ENCODE measurements at places on chromosomes 3 and 15.

- peak; percentile 4 for DNase-seq
Observed at GRCh38 chr3:30319713-30320112, 286.7 kb upstream of the TGFBR2 start.

- no peak for DNase-seq
Observed at GRCh38 chr3:142353571-142353970, 94.3 kb downstream of the XRN1 start.

DNA sequence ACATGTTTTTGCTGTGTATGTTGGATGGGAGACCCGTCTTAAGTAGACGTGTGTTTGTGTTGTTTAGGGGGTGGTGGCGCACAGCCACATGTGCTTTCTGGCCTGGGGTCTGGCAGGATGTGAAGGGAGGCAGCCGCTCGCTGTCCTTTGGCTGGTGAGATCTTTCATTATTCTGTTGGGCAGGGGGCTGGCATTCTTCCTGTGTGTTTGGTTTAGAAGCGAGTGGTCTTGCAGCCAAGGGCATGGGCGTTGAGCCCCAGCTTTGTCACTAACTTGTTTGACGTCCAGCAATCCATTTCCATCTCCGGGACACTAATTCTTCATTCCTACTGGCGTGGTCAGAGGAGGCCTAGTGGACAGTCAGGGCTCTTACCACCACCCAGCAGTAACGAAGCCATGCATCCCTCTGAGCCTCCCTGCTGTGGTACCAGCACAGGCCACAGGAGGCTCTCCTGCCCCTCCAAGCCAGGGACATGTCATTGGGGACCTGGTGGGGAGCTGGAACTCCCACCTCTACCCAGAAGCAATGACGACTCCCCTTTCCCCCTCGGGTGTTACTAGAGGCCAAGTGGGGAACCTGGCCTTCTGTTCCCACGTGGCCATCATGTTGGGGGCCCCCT lies 10.7 kb downstream of the THSD4 start:
- DNase-seq, result no peak

GRCh38 chr3:54222316-54222715 lies 100.0 kb downstream of the CACNA2D3 start:
- DNase-seq, result no peak

- no peak for DNase-seq
Observed at GRCh38 chr3:27171113-27171512, 198.1 kb downstream of the NEK10 start.

DNA sequence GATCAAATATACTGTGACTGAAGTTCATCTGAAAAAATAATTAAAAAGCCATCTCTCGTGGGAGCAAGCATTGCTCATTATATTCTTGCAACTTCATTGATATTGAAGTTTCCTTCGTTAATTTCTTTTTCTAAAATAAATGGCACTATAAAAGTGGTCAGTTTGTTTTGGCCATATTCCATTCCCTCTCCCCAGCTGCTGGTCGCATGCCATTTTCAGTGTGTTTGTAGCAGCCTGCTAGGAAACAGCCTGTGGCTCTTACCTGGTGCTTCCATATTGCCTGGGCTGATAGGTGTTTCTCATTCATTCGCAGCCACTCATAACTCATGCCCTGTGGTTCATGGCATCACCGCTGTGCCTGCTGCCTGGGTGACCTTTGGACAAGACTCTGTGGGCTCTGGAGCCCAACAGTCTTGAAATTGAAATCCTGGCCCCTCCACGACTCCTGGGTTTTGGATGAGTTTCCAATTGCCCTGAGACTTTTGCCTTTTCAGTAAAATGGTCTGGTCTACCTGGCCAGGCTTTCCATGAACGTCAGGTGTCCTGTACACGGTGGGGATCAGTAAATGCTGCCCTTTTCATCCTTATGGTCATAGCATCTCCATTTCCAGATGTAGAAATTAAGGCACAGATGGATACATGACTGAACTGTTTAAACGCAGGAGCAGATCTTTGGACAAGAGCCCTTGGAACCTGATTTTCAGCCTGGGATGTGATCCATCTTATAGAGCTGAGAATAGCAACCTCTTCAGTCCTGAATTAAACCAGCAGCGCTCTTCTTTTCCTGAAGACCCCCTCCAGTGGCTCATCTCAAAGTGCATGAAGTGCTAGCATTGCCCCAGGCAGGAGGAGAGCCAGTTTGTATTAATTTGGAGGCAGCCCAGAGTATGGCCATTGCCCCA lies 69.4 kb downstream of the SLCO3A1 start:
- peak; percentile 42 for DNase-seq

DNA sequence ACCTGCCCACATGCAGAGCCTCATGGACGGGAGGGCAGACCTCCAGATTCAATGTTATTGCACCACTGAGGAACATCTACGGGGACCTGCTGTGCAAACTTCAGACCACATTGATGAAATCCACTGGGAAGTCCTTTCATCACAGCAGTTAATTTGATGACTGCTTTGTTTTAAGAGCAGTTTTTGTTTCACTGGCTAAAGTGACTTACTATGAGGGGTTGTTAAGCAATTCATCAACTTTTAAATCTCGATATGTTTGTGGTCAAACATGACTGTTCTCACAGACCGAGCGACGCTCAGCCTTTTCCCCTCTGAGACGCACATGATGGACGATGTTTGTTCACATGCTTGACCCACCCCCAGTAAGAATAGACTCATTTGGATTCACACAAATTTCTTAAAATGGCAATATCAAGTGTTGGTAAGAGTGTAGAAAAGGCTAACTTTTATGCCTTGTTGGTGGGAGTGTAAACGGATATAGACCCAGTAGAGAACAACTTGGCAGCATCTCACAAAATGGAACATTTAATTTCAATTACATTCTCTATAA lies 35.9 kb upstream of the IREB2 start:
- no peak for DNase-seq

DNA sequence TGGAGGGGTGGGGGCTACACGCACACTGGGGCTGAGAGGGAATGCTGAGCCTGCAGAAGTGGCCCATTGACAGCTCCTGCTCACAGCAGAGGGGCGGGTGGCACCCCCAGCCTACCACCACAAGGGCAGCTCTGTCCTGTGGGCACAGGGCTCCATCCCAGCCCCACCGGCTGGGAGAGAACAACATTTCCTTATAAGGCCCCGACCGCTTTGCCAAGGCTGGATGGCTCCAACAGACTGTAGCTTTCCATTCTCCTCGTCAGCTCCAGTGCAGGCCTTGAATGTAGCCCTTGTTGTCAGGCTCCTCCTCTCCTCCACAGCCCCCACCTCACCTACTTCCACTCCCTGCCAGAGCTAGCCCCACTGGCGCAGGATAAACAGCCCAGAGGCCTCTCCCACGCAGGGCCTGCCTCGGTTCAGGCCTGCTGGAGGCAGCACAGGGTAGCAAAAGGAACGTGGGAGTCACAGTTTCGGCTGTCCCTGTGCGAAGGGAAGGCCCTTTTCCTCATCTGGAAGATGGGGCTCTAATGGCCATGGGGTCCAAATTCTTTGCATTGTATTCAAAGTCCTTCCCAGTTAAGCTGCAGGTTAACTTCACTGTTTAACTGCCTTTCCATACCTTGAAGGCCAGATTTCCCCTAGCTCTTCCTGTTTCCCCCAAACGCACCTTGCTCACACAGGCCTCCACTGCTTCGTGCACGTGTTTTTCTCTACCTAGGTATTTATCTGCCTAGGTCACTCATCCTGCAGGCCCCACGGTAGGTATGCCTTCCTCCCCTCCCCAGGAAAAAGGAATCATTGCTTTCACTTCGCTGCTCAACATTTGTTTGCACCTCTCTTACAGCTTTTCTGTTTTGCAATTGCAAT lies 101.6 kb upstream of the LPP start:
- no peak for DNase-seq

DNA sequence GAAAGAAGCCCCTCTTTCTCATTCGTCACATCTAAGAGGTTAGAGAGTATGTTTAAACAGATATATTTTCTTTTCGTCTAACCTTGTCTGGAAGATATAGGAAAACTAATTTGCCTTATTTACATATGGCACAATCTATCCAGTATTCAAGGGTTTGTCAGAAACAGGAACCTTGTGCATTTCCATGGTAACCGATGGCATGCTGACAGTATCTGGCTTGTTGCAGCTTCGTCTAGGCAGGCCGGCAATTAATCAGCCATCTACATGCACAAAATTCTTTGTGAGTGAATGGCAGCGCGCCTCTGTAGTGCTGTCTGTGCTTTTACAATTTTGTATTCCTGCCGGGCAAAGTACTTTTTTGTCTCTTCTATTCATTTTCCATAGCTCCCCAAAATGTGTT lies 294.0 kb upstream of the SOX2 start:
- DNase-seq, result no peak
